ENCODE measurements at places on chromosomes 11 and 22. TPM values are rescaled to one million over a fixed set of nuclear protein-coding genes. Genes with fewer than 3 reads are reported as not detected.

GRCh38 chr11:72751116-72752087, 806 bp downstream of the ARAP1 start:
- H3K4me3 ChIP-seq = peak overlapping the region; percentile 96
- peaks cover 42% of the 10 kb centered on the region for H3K4me1 ChIP-seq
- no peak overlapping the region for H3K27ac ChIP-seq
- no peaks in the 10 kb centered on the region for H3K27me3 ChIP-seq

DNA sequence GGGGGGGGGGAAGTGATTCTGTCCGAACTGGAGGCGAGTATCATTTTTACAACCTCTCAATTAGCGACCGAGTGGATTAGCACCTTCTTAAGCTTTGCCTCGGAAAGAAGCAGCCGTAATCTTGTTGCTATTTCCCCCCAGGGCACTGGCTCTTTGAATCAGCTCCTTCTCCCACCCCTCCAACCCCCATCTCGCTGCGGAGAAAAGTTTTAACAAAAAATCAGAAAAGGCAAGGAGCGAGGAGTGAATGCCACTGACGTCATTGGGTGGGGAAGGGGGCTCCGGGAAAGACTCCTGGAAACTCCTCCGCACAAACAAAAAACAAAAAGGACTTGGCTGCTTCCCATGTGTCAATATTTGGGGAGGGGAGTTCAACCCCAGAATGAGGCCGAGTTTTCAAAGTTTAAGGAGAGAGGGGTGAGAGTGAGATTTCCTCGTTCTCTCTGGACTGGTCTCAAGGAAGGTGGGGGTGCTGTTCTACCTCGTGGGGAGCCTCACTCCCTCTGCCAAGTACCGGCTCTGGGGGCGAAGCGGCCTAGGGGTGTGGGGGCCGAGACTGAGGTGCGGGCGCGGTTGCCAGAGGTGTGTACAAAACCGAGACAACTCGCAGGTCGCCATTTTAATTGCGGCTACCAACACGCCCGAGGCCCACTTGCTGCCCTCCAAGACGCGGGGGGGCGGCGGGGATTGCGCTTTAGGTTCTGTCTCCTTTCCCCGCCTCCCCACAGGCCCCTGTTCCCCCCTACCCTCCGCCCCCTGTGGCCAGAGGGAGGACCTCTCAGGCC, 2.5 kb upstream of the PAX6 start:
- peaks cover 64% of the 10 kb centered on the region for H3K27me3 ChIP-seq
- H3K4me1 ChIP-seq = peaks cover 53% of the 10 kb centered on the region
- DNase-seq = no peak
- H3K4me3 ChIP-seq = peak overlapping the region; percentile 90
- H3K36me3 ChIP-seq = peaks cover 3% of the 10 kb centered on the region
- H3K27ac ChIP-seq = no peak overlapping the region

GRCh38 chr11:134691295-134691873, 279.3 kb upstream of the B3GAT1 start:
- H3K36me3 ChIP-seq = no peaks in the 10 kb centered on the region
- no peaks in the 10 kb centered on the region for H3K4me1 ChIP-seq
- no peak overlapping the region for H3K4me3 ChIP-seq
- no peak for DNase-seq

DNA sequence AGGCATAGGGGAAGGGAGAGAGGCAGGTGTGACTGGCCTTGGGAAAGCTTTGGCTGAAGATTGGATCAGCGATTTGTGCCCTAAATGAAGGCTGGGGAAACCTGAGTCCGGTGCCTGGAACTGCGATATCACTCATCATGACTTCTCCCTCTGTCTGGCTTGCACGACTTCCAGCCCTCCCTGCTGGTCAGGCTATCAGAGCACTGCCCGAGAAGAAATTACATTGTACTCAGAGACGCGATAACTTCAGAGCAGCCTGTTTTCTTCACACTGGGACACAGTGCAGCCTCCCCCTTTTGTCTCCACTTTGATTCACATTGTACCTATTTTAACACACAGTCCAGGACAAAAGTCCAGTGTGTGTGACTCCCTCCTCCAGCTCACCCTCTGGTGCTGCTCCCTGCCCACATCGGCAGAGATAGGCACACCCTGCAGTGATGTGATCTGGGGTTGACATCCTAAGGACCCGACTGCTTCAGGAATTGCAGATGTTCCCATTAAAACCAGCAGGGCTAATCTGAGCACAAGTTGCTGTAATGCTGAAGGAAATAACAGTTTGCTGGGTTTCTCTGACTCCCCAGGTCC, 62.1 kb upstream of the CADM1 start:
- H3K36me3 ChIP-seq = no peaks in the 10 kb centered on the region
- H3K4me1 ChIP-seq = no peaks in the 10 kb centered on the region
- H3K4me3 ChIP-seq = no peak overlapping the region
- no peak for DNase-seq

DNA sequence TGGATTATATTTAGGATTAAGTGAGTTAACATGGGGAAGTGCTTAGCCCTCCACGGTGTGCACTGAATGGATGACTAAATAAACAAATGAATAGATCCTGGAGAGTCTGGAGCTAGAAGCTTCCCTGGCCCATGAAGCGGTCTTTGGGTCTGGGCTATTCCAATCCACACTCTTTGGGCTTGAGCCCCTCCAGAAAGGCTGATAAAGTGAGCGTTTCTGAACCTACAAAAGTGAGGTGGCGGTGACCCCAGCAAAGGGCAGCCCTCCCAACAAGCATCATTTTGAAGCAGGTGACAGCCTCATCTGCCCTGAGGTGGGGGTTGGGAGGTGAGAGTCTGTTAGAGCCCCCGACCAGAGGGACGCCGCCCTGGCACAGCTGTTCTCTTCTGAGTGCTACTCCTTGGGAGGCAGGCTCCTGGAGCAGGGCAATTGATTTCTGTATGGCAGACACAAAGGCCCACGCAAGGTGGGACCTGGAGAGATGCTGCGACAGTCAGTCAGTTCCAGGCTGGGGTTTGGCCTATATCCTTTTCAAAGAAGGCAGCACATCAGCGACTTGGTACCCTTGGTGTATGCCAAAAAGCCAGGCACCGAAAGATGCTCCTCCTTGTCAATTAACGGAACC, 157.8 kb downstream of the CACNA1I start:
- no peak for DNase-seq
- no peaks in the 10 kb centered on the region for H3K4me1 ChIP-seq
- H3K27ac ChIP-seq = no peak overlapping the region
- no peak overlapping the region for H3K4me3 ChIP-seq
- no peaks in the 10 kb centered on the region for H3K36me3 ChIP-seq

GRCh38 chr22:39960791-39961746, 872 bp downstream of the TMA7B start:
- H3K27ac ChIP-seq = peak overlapping the region; percentile 92
- H3K36me3 ChIP-seq = peaks cover 56% of the 10 kb centered on the region
- peak overlapping the region; percentile 89 for H3K4me3 ChIP-seq
- H3K27me3 ChIP-seq = no peaks in the 10 kb centered on the region
- peaks cover 71% of the 10 kb centered on the region for H3K4me1 ChIP-seq

- H3K4me3 ChIP-seq = no peak overlapping the region
- DNase-seq = no peak
- no peaks in the 10 kb centered on the region for H3K36me3 ChIP-seq
- H3K27me3 ChIP-seq = peaks cover 71% of the 10 kb centered on the region
Observed at GRCh38 chr22:36818010-36818642, 1.3 kb upstream of the PVALB start.

- H3K4me1 ChIP-seq = no peaks in the 10 kb centered on the region
- H3K4me3 ChIP-seq = no peak overlapping the region
- no peaks in the 10 kb centered on the region for H3K36me3 ChIP-seq
- no peaks in the 10 kb centered on the region for H3K27me3 ChIP-seq
Observed at GRCh38 chr11:89358761-89359160, 132.4 kb downstream of the NOX4 start.

DNA sequence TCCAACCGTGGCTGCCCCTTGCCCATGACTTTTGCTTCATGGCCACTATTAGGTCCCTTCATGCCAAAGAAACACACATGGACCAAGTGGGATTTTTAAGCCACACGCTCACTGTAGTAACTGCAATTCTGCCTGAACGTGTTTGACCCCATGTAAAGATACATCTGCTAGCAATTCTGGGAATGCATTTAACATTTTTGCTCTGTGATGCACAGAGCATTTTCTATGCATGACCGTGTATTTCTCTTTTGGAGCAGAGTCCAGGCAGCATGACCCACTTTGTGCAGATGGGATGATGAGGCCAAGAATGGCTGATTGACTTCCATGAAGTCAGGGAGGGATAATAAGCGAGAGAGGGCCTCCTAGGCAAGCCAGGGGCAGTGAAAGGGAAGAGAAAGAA, 108.5 kb downstream of the TP53I11 start:
- H3K27me3 ChIP-seq = no peaks in the 10 kb centered on the region
- no peaks in the 10 kb centered on the region for H3K4me1 ChIP-seq
- no peak overlapping the region for H3K27ac ChIP-seq
- H3K4me3 ChIP-seq = no peak overlapping the region

- DNase-seq = no peak
- H3K27me3 ChIP-seq = no peaks in the 10 kb centered on the region
- peak overlapping the region; percentile 95 for H3K27ac ChIP-seq
Observed at GRCh38 chr11:86247608-86248007, 3.1 kb downstream of the EED start.

GRCh38 chr11:46273511-46274205, 3.8 kb upstream of the CREB3L1 start:
- no peak overlapping the region for H3K27ac ChIP-seq
- no peak for DNase-seq
- H3K27me3 ChIP-seq = peaks cover 21% of the 10 kb centered on the region
- H3K4me1 ChIP-seq = peaks cover 11% of the 10 kb centered on the region

- H3K27ac ChIP-seq = no peak overlapping the region
- H3K4me3 ChIP-seq = no peak overlapping the region
- H3K27me3 ChIP-seq = no peaks in the 10 kb centered on the region
- peaks cover 3% of the 10 kb centered on the region for H3K36me3 ChIP-seq
Observed at GRCh38 chr11:71330996-71331395, 78.6 kb upstream of the SHANK2 start.

GRCh38 chr22:44419429-44419828, 78.6 kb downstream of the RTL6 start:
- no peak for DNase-seq
- peaks cover 24% of the 10 kb centered on the region for H3K27me3 ChIP-seq
- no peak overlapping the region for H3K27ac ChIP-seq
- H3K4me1 ChIP-seq = no peaks in the 10 kb centered on the region

DNA sequence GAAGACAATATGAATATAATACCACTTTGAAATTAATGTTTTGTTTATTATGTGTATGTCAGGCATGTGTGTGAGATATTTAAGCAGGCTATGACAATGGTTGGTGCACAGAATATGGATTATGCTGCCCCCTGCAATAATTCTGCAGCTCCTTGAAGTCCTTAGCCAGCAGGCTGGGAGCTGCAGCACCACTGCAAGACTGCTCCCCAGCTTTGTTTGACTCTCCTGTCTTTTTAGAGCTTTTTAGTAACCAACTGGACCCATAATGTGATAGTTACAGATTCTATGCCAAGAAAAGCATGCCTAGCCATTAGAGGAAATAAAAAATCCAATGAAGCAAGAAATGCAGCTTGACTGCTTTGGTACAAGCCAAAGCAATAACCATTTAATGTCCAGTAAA, 535.1 kb downstream of the TMEM135 start:
- no peaks in the 10 kb centered on the region for H3K4me1 ChIP-seq
- H3K4me3 ChIP-seq = no peak overlapping the region
- H3K36me3 ChIP-seq = no peaks in the 10 kb centered on the region
- DNase-seq = no peak
- no peak overlapping the region for H3K27ac ChIP-seq

- peaks cover 8% of the 10 kb centered on the region for H3K36me3 ChIP-seq
- H3K27me3 ChIP-seq = no peaks in the 10 kb centered on the region
- H3K27ac ChIP-seq = no peak overlapping the region
- DNase-seq = no peak
- H3K4me3 ChIP-seq = no peak overlapping the region
- peaks cover 41% of the 10 kb centered on the region for H3K4me1 ChIP-seq
Observed at GRCh38 chr11:102391549-102392237, 44.7 kb downstream of the BIRC2 start.

DNA sequence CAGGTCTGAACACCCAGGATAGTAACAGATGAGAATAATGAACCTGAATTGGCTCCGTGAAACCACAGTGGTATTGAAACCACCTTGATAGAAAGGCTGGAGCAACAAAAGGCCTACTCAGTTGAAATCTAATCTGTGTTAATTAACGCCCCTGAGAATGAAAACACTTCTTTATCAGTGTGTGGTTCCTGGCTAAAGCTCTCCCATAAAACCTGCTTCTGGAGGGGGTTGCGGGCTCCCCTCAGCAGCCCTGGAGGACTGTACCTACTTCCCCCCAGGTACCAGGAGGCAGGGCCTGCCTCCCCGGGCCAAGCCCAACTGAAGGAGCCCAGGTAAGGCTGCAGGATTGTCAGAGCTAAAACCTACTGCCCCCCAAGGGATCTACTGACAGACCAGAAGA, 54.6 kb downstream of the PLEKHA7 start:
- H3K27ac ChIP-seq = no peak overlapping the region
- H3K36me3 ChIP-seq = no peaks in the 10 kb centered on the region
- H3K4me1 ChIP-seq = no peaks in the 10 kb centered on the region
- DNase-seq = no peak

- H3K27ac ChIP-seq = no peak overlapping the region
- no peak overlapping the region for H3K4me3 ChIP-seq
- DNase-seq = no peak
- H3K27me3 ChIP-seq = no peaks in the 10 kb centered on the region
- peaks cover 4% of the 10 kb centered on the region for H3K36me3 ChIP-seq
Observed at GRCh38 chr11:13891911-13892310, 70.6 kb upstream of the SPON1 start.

GRCh38 chr11:132256528-132257279, 886.3 kb downstream of the NTM start:
- H3K36me3 ChIP-seq = no peaks in the 10 kb centered on the region
- no peaks in the 10 kb centered on the region for H3K27me3 ChIP-seq
- no peak overlapping the region for H3K27ac ChIP-seq
- DNase-seq = no peak
- H3K4me1 ChIP-seq = no peaks in the 10 kb centered on the region

- no peaks in the 10 kb centered on the region for H3K4me1 ChIP-seq
- no peak for DNase-seq
- H3K36me3 ChIP-seq = no peaks in the 10 kb centered on the region
- H3K27me3 ChIP-seq = no peaks in the 10 kb centered on the region
- no peak overlapping the region for H3K27ac ChIP-seq
- no peak overlapping the region for H3K4me3 ChIP-seq
Observed at GRCh38 chr11:103794262-103794661, 242.2 kb upstream of the DDI1 start.

GRCh38 chr11:14546672-14547071, 26.5 kb upstream of the PSMA1 start:
- peak overlapping the region; percentile 24 for H3K4me3 ChIP-seq
- peak overlapping the region; percentile 86 for H3K27ac ChIP-seq
- peaks cover 12% of the 10 kb centered on the region for H3K36me3 ChIP-seq
- peaks cover 46% of the 10 kb centered on the region for H3K4me1 ChIP-seq
- no peaks in the 10 kb centered on the region for H3K27me3 ChIP-seq
- DNase-seq = no peak

The RTN4RL2 gene
- total RNA-seq = 1.1 TPM

The OR51B4 gene
- total RNA-seq = not detected

The LRP5 gene
- 9.3 TPM for total RNA-seq

The DDX25 gene
- 0.38 TPM for total RNA-seq

The MUC6 gene
- not detected for total RNA-seq

The DEUP1 gene
- not detected for total RNA-seq

The CACNA1I gene
- 0.34 TPM for total RNA-seq

The GRAP2 gene
- 56.4 TPM for total RNA-seq

The PIWIL4 gene
- 1.1 TPM for total RNA-seq

The OR52I1 gene
- total RNA-seq = not detected

The FAR1 gene
- 49.4 TPM for total RNA-seq

The CYB5R3 gene
- 67.1 TPM for total RNA-seq

The DRD2 gene
- total RNA-seq = 0.12 TPM

The ADORA2A gene
- 34.6 TPM for total RNA-seq

The OR4C45 gene
- not detected for total RNA-seq
